Stimulated activated CD4-positive, alpha-beta T cell treated with anti-CD3 and anti-CD28 coated beads, TNF-alpha, amount 100 ng/mL, for 48 hours (primary cell): ENCODE measurements at places on chromosomes 4 and X.

DNA sequence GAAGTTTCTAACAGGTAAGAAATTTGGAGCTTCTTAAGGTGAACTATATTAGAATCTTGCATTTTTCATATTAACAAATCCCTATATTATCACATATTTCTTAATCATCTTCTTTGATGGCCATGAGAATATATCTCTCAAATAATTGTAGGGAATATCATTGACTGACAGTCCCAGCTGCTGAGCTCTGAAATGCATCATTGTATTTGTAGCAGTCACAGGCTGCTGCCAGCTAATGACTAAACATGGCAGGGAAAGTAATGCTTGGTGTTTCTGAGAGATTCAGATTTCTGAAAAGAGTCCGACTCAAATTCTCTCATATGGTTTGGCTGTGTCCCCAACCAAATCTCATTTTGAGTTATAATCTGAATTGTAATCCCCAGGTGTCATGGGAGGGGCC is 171.9 kb downstream of the TRAM1L1 start:
- DNase-seq = no peak

DNA sequence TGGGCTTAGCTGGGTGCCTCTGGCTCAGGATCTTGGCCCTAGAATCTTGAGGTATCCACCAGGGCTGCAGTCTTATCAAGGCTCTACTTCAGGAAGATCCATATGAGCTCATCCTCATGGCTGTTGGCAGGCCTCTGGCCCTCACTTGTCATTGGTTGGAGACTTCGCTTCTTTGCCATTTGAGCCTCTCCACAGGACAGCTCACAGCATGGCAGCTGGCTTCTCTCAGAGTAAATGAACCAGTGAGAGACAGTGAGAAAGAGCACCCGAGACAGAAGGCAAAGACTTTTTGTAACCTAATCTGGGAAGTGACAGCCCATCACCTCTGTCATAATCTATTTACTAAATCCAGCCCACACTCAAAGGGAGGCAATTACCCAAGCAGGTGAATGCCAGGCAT is 236.8 kb downstream of the GPAT3 start:
- no peak for DNase-seq

- DNase-seq = no peak
Observed at GRCh38 chr4:149223659-149224058, 592.0 kb downstream of the IQCM start.

DNA sequence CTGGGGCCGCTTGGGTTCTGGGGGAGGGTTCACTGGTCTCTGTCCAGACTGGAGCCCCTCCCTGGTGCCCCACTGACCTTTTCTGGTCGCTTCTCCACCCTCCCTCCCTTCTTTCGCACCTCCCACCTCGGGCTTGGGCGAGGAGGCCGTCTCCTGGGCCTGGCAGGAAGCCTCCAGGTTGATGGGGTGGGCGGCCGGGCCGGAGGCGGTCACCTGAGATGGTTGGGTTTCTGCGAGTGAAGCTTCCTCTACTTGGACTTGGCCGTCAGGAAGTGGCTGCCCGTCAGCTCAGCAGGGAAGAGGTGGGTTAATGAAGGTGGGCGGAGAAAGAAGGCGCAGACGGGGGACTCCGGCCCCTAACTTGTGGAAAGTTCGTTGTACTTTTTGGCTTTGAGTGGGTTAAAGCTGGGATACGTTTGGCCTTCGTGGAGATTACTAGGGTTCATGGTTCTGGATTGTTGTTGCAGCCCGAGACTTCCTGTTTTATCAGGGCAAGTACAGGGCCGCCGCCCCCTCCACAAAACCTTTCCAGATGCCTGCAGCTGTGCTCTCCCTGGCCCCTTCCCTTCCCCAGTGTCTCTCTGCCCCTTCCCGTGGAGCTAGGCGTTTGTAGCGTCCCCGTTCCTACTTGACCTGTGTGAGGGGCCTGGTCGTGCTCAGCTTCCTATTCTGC is 1.2 kb downstream of the AKAP17A start:
- DNase-seq = no peak

DNA sequence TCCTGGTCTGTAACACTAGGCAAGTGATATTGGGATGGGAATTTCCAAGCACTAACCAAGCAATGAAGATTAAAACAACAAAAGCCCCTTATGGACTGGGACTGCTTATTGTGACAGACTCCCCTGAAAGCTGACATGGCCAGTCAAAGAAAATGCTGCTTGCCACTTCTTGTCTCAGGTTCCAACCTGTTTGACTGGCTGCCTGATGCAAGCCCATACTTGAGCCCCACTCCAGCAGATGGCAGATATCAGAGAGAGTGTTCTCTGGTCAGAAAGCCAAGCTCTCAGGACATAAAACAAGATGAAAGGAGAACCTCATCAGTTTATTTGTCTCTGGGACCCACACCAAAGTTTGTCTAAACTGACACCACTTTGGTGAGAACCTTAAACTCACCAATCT is 15.5 kb upstream of the IGBP1 start:
- DNase-seq = no peak

DNA sequence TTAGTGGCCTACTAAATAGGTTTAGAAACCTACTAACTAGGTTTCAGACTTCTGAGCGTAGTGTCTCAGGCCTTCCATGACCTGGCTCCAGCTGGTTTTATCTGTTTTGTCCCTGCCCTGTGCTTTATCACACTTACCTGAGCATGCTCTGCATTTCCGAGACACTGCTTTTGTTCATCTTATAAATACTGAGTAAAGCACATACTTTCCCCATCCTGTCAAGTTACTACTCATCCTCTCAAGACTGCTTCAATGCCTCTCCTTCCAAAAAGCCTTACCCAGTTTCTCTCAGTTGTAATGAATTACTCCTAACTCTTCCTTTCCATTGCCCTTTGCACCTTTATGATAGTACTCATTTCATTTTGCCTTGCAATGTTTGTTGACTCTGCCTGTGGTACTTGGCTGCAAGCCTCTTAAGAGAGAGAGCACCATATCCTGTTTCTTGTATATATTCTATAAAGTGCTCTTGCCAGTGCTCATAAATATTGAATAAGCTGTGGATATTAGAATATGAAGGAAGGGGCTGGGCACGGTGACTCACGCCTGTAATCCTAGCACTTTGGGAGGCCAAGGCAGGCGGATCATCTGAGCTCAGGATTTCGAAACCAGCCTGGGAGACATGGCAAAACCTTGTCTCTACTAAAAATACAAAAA is 34.4 kb downstream of the SLAIN2 start:
- no peak for DNase-seq

- DNase-seq = no peak
Observed at GRCh38 chrX:108735679-108736508, 469 bp downstream of the IRS4 start.

DNA sequence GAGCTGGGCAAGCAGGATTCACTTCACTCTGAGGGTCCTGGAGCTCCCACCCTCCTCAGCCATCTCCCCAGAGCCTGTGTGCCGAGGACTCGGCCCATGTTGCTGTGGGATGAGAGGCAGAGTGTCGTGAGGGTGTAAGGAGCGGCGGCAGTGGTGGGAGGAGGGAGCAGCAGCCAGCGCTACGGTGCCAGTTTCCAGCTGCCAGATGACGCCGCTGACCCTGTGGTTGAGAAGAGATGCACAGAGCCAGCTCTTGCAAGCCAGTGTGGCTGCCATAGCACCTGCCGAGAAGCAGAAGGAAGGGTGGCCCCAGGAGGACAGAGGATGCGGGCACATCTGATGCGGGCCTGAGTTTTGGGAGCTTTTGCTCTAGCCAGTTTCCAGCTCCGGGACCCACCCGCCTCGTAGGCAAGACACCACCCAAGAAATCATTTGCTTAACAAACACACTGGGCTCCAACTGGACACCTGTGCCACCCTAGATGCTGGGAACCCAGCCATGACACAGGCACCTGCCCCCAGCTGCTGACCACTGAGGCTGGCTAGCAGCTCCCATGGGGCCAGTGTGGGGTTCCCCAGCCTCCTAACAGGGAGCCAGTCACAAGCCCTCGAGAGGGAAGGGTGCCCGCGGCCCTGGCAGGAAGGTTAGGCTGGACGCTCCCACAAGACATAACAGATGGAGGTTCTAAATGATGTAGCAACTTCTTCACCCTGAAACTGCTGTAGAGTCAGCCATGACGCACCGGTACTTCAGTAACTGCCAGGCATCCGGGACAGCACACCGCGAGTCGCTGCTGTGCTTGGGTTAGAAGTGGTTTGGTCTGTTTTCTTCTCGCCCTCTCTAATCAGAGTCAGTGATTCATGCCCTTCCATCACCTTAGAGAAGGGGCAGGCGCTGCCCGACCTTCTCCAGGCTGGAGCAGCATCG is 8.9 kb downstream of the MSANTD1 start:
- no peak for DNase-seq

GRCh38 chr4:182143822-182144625 is 99.2 kb upstream of the TENM3 start:
- DNase-seq = no peak

GRCh38 chr4:15976456-15977447 is 13.8 kb upstream of the FGFBP2 start:
- no peak for DNase-seq
